ENCODE measurements at places on chromosomes 12 and 14.

GRCh38 chr12:118357257-118358007 lies 15.3 kb downstream of the TAOK3 start:
- no peak for DNase-seq

GRCh38 chr14:26344596-26344995 lies 253.2 kb downstream of the NOVA1 start:
- DNase-seq: no peak

GRCh38 chr12:108115123-108116121 lies 13.7 kb upstream of the WSCD2 start:
- DNase-seq: no peak

- no peak for DNase-seq
These were observed 600 bp downstream of the PNN start for GRCh38 chr14:39175445-39176262.

- no peak for DNase-seq
These were observed 22.8 kb downstream of the TMEM63C start for GRCh38 chr14:77204459-77204771.

DNA sequence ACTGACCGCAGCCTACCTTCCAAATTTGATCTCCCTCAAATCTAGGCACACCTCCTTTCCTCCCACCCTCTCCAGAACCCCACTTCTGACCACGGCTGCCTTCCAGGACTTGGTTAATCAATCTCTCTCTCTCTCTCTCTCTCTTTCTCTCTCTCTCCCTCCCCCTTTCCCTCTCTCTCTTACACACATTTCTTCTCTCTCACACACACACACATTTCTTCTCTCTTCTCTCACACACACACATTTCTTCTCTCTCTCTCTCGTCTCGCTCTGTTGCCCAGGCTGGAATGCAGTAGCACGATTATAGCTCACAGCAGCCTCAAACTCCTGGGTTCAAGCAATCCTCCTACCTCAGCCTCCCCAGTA lies 521 bp upstream of the GMFB start:
- no peak for DNase-seq

GRCh38 chr12:113232089-113232839 lies 11.0 kb downstream of the TPCN1 start:
- no peak for DNase-seq

DNA sequence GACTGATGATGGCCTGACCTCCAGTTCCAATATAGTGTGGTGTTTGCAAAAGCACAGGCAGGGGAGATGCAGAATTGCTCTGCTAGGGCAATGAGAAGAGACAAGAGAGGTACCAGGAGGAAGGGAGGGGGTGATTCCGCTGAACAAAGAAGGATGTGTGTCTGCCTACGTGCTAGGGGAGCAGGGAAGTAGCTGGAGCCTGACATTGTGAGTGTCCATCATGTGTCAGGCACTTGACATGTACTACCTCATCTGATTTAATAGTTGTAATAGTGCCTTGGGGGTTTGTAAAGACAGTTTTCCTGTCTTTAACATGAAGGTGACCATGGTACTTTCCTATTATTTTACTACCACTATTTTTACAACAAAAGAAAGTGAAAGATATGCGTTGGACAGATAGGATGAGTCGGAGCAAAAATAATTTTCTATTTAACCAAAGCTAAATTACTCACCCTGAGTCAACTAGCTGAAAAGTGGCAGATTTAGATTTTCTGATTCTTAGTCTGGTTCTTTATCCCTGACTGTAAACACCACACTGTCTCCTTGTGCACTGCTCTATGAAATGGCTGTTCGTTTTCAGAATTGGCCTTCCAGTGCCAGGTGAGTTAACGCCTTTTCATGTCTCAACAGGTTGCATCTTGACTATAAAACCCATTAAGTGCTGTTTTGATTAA lies 33.7 kb upstream of the TEAD4 start:
- DNase-seq: no peak

- no peak for DNase-seq
These were observed 103.6 kb upstream of the CCND2 start for GRCh38 chr12:4169959-4170358.

- no peak for DNase-seq
These were observed 393 bp downstream of the SYT1 start for GRCh38 chr12:78864870-78865463.

DNA sequence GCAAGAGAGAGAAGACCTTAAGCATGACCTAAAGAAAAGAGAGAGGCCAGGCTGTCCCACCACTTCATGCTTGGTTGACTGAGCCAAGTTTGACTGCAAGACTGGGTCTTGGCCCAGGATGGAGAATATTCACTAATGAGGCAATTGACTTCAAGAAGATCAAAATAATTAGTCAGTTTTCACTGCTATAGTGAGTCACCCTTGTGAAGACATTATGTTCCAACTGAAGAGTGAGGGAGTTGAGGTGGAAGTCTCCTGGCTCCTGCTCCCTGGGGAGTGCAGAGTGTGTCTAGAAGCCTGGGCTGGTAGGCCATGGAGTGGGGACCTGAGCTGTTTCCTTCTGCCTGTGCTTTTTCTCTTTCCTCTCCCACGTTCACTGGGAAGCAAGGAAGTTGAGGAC lies 117.6 kb downstream of the CACNA1C start:
- DNase-seq: no peak

DNA sequence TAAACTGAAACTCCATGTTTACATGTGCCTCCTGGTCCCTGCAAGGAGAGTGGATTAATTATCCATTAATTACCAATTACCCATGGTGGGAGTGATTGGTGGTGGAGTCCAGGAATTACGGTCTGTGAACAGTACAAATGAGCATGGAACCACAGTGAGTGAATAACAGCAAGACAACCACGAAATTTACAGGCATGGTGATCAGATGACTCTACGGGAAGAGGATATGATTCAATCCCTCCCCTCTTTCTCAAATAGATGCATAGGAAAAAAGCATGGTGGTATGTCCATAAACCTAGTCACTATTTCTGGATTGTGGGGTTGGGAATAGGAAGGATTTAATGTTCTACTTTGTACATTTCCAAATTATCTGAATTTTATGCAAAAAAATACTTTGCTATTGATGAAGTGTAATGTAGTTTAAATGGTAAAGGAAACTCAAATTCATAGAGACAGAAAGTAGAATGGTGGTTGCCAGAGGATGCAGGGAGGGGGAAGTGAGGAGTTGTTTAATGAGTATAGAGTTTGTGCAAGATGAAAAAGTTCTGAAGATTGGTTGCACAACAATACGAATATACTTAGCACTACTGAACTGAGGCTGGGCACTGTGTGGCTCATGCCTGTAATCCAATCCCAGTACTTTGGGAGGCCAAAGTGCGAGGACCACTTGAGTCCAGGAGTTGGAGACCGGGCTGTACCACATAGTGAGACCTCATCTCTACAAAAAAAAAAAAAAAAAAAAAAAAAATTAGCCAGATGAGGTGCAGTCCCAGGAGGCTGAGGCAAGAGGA lies 41.2 kb upstream of the C12orf75 start:
- DNase-seq: no peak

- no peak for DNase-seq
These were observed 572.5 kb downstream of the DIO2 start for GRCh38 chr14:79638672-79639266.

DNA sequence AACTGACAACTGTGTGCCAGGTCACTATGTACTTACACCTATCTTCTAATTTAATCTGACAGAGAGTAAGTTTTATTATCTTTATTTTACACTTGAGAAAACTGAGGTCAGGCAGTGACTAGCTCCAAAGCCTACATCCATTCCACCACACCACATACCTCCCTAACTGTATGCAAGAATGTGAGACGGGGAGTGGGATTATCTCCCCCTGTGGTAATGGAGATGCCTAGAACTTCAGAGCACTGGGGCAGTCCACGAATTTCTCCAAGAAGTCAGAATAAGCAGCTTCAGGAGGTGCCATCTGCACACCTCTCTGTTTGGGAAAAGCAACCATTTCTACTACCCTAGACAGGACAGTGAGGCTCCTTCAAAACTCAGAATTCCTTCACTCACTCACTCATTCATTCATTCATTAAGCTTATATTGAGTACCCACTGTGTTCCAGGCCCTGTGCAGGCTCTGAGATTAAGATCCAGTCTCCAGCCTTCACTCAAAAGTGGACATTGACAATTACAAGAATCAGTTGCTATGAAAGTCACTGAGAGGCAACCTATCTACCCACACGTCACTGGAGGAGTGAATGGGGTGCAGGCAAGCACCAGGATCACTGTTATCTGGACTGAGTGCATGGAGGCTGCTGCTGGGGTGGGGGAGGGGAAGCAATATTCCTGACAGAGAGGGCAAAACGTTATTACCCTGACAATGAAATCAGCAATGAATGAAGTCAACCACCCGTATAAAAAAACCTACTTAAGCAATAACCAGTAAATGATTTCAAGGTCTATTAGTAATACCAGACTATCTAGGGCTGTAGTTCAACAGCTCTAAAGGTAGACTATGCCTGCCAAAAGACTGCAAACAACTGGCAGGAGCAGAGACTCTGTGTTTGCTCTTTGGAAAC lies 18.0 kb downstream of the SLC7A7 start:
- no peak for DNase-seq

GRCh38 chr14:69945912-69946311 lies 66.7 kb downstream of the SMOC1 start:
- no peak for DNase-seq

DNA sequence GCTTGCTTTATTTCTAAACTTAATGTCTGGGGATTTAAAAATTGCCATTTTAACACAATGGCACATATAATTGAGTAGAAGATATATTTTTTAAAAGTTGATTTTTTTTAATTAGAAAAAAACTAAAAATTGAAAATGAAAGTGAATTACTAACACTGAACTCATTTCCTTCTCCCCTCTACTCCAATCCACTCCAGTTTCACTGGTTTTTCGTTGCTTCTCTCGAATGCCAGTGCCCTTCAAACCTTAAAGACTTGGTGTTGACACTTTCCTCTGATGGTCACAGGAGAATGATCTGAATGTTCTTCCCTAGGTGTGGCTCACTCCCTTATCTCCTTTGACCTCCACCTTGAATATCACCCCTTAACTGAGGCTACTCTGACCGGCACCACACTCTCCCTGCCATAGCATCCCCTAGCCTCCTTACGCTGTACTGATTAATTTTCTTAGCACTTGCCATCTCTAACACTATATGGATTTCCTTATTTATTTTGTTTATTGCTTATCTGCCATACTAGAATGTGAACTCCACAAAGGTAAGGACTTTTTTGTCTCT lies 107.1 kb downstream of the LIN7A start:
- DNase-seq: no peak

GRCh38 chr14:85415015-85415712 lies 114.8 kb upstream of the FLRT2 start:
- peak; percentile 77 for DNase-seq

GRCh38 chr12:65335981-65336380 lies 57.5 kb downstream of the MSRB3 start:
- DNase-seq: no peak

- DNase-seq: no peak
These were observed 112.5 kb downstream of the PRKD1 start for GRCh38 chr14:29815016-29815674.

GRCh38 chr12:27334042-27334720 lies 1.5 kb downstream of the BMAL2 start:
- no peak for DNase-seq

DNA sequence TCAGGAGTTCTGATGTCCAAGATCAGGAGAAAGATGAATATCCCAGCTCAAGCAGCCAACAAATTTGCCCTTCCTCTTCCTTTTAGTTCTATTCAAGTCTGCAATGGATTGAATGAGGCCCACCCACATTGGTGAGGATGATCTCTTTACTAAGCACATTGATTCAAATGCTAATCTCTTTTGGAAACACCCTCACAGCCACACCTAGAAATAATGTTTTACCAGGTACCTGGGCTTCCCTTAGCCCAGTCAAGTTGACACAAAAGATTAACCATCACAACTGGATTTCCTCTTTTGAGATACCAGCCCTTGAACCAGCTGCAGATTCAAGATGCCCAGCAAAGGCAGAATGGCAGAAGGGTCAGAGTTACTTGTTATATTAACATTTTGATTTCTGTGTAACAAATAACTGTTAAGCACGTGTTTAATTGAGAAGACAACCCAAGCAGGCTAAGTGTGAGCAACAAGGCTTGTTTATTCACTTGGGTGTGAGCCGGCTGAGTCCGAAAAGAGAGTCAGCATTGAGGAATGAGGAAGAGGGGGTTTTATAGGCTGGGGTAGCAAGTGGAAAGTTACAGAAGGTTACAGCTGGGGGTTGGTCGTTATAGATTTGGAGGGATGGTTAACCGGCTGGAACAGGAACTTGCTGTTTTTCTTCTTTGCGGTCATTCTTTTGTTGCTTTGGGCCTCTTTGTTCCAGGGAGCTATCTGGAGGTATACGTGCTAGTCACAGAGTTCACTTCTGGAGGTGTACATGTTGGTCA lies 180.3 kb downstream of the EMP1 start:
- DNase-seq: no peak

- DNase-seq: no peak
These were observed 178.2 kb downstream of the RMST start for GRCh38 chr12:97640826-97641225.

DNA sequence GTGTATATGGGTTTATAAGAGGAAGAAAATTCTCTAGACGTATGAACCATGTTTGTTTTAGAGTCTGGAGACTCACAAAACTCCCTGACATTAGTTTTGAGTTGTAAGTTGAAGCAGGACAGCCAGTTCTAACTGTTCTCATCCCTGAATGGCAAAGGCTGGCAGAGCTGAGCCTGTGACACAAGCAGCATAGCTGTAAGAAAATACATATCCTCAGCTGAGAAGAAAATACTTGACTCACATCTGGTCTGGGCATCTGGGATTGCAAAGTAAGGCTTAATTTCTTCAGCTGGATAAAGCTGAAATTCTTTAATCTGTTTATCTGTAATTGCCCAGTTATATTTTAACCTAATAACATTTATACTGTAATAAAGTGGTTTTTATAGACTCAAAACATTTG lies 156.3 kb downstream of the PELI2 start:
- no peak for DNase-seq

GRCh38 chr14:92105893-92106142 lies 564 bp downstream of the ATXN3 start:
- DNase-seq: no peak

DNA sequence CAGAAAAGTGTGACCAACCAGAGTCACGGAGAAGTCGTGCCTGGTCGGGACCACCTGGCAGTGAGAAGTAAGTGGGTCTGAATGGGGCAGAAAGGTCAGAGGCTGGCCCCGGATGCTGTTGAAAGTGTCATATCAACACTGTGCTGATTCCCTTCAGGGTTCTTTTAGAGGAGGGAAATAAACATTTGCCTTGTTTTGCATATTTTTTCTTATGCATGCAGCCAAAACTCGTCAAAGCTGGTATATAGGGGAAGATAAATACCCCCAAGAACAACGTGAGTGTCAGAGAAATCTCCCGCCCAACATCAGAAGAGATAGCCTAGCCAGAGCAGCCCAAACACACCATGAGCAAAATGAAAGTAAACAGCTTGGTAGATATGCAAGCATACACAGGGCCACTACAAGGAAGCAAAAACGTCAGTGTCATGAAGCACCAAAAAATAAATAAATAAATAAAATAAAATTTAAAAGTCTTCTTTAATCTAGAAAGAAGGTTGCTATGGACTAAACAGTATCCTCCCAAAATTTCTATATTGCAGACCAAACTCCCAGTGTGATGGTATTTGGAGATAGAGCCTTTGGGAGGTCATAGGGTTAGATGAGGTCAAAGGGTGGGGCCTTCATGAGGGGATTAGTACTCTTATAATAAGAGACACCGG lies 22.1 kb downstream of the EIF5 start:
- no peak for DNase-seq
